Heart right ventricle (tissue), 16 donors: ENCODE measurements at places on chromosomes 5 and 9. TPM values are rescaled to one million over a fixed set of nuclear protein-coding genes. Genes with fewer than 3 reads are reported as not detected.

DNA sequence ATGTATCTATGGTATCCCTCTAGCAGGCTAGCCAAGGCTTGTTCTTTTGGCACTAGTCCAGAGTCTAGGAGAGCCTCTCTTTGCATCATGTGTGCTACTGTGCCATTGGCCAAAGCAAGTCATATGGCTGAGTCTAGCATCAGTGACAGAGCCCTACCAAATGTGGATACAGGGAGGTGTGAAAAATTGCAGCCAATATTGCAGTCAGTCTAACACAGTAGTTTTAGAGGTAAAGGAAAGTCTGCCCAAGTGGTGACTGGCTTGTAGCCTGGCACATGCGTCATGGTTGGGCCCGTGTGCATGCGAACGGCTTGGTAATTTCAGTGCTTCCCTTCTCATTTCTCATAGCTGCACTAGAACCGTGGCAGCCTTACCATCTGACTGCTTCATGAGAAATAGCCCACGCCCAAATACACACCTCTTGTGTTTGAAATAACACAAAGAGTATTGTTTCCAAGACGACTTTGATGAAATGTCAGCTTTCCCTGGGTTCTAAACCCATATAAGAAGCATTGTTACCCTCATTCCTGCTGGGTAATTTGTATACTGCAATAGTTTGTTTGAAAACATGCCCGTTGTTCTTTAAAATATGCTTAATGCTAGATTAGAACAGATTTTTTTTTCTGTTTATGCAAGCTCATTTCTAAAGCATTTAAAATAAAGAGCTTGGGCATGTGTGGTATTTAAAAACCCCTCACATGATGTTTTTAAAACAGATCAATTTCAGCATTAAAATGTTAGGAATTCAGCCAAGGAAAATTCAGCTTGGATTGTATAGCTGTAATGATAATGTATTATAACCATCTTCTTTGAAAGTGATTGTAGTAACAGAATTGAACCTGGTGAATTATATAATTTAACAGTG lies 113.2 kb downstream of the TLE4 start:
- H3K27ac ChIP-seq: no peak overlapping the region
- H3K4me1 ChIP-seq: no peaks in the 10 kb centered on the region
- H3K36me3 ChIP-seq: peaks cover 6% of the 10 kb centered on the region
- no peak for DNase-seq
- H3K27me3 ChIP-seq: no peaks in the 10 kb centered on the region

The CCDC183 gene
- total RNA-seq: 1.8 TPM

GRCh38 chr9:123656565-123656964 lies 273.4 kb downstream of the DENND1A start:
- H3K36me3 ChIP-seq: no peaks in the 10 kb centered on the region
- H3K4me3 ChIP-seq: no peak overlapping the region
- DNase-seq: no peak

- H3K36me3 ChIP-seq: no peaks in the 10 kb centered on the region
- H3K4me1 ChIP-seq: no peaks in the 10 kb centered on the region
- no peak overlapping the region for H3K27ac ChIP-seq
- H3K4me3 ChIP-seq: no peak overlapping the region
Measured at GRCh38 chr5:68148096-68148495, 67.5 kb upstream of the PIK3R1 start.

The PKN3 gene
- total RNA-seq: 4.5 TPM

The CNTNAP3 gene
- total RNA-seq: 13.2 TPM

DNA sequence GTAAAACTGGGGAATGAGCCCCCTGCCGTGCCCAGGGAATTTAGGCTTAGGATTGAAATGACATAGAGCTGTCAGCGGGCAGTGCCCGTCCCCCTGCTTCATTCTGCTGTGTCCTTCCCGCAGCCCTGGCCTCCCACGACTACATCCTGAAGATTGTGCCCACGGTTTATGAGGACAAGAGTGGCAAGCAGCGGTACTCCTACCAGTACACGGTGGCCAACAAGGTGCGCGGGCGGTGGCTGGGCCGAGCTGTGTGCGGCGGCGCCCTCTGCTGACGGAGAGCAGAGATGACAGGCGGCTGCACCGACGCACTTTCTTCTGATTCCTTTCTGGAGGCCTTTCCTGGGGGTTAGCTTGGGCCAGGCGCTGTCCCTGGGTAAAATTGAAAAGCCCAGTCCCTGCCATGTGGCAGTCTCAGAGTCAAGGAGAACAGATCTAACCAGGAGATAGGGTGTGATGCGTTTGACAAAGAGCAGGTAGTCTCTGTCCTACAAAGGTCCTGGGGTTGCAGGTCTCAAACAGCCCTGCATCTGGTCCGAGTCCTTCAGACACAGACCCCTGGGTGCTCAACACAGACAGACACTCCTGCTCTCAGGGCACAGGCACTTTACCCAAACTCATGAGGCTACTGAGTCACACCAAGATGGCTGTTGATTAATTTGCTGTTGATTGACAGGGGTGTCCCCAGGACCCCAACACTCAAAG lies 26.8 kb upstream of the RPL26L1 start:
- peak; percentile 79 for DNase-seq
- no peak overlapping the region for H3K4me3 ChIP-seq
- H3K27me3 ChIP-seq: no peaks in the 10 kb centered on the region
- H3K27ac ChIP-seq: peak overlapping the region; percentile 72
- H3K4me1 ChIP-seq: peaks cover 19% of the 10 kb centered on the region
- no peaks in the 10 kb centered on the region for H3K36me3 ChIP-seq

The IFNA21 gene
- total RNA-seq: not detected

GRCh38 chr5:173309731-173310130 lies 18.5 kb downstream of the STC2 start:
- peaks cover 20% of the 10 kb centered on the region for H3K4me1 ChIP-seq
- H3K27me3 ChIP-seq: no peaks in the 10 kb centered on the region
- no peak for DNase-seq
- no peak overlapping the region for H3K4me3 ChIP-seq

The ZDHHC21 gene
- 6.5 TPM for total RNA-seq

- no peaks in the 10 kb centered on the region for H3K27me3 ChIP-seq
- peaks cover 4% of the 10 kb centered on the region for H3K4me1 ChIP-seq
- H3K4me3 ChIP-seq: no peak overlapping the region
- no peak for DNase-seq
- H3K27ac ChIP-seq: no peak overlapping the region
Measured at GRCh38 chr9:68798423-68798822, 93.4 kb downstream of the PIP5K1B start.

- H3K27me3 ChIP-seq: no peaks in the 10 kb centered on the region
- H3K36me3 ChIP-seq: no peaks in the 10 kb centered on the region
- no peak overlapping the region for H3K4me3 ChIP-seq
Measured at GRCh38 chr5:58261605-58262004, 198.3 kb downstream of the PLK2 start.

- H3K27me3 ChIP-seq: no peaks in the 10 kb centered on the region
- no peak overlapping the region for H3K4me3 ChIP-seq
- H3K4me1 ChIP-seq: peaks cover 11% of the 10 kb centered on the region
- DNase-seq: no peak
- H3K27ac ChIP-seq: no peak overlapping the region
Measured at GRCh38 chr5:66344544-66344943, 200.4 kb downstream of the SREK1 start.

DNA sequence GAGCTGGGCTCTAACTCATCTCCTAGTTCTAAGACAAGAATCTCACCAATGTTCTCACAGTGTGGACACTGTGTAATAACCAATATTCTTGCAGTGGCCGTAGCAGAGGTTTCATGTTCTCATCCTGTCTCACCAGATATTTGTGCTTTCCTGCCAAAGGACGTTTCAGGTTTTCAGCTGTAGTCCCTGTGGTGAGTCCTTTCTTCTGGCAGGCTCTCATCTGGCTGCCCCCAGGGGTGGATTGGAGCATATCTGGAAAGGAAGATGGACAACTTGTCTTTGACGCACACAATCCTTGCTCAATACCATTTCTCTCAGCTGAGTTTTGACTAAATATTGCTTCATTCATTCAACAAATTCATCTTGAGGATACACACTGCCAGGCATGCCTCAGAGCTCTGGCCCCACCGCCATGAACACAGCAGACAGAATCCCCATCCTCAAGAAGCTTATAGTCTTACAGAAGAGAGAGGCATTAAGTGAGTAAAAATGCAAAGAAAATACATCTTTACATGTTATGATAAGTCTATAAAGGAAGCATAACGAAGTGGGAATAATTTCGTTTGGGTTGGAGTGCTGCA lies 33.8 kb upstream of the NEURL1B start:
- peak overlapping the region; percentile 64 for H3K27ac ChIP-seq
- no peaks in the 10 kb centered on the region for H3K36me3 ChIP-seq
- H3K27me3 ChIP-seq: no peaks in the 10 kb centered on the region
- peak; percentile 67 for DNase-seq
- peaks cover 38% of the 10 kb centered on the region for H3K4me1 ChIP-seq

The PPP2R2B gene
- 0.05 TPM for total RNA-seq

DNA sequence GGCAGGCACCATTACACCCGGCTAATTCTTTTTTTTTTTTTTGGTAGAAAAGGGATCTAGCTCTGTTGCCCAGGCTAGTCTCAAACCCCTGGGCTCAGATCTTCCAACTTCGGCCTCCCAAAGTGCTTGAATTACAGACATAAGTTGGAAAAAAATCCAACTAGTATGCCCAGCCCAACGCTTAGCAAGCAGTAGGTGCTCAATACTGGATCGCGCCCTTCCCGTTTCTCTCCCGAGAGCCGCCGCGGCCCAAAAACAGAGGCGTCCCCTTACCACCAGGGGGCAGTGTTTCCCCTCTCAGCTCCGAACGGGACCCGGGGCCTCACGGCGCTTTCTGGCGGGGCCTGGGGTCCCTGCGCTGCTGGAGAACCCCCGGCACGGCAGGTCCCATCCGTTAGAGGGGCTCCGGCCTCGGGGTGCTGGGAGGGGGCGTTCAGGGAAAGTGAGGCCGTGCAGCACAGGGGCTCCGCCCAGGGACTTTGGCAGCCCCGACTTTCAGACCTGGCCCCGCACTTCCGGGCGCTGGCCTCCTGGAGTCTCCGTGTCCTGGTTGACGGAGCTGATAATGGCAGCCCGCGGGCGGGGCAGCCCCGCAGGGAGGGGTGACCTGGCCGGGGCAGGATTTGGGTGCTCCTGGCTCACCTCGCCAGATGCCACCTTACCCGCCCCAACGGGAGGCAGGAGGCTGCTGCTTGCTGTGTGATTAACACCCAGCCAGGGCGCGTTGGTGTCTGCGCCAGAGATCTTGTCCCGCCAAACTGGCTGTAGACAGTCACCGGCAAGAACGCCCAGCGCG lies 15.2 kb downstream of the PTGES start:
- H3K27ac ChIP-seq: peak overlapping the region; percentile 56
- no peaks in the 10 kb centered on the region for H3K4me1 ChIP-seq
- H3K27me3 ChIP-seq: no peaks in the 10 kb centered on the region
- H3K4me3 ChIP-seq: peak overlapping the region; percentile 84
- no peaks in the 10 kb centered on the region for H3K36me3 ChIP-seq

The ALDOB gene
- total RNA-seq: 1.4 TPM

GRCh38 chr9:69221036-69221435 lies 47.0 kb downstream of the TJP2 start:
- H3K36me3 ChIP-seq: peaks cover 77% of the 10 kb centered on the region
- no peak for DNase-seq
- no peak overlapping the region for H3K4me3 ChIP-seq
- H3K27me3 ChIP-seq: no peaks in the 10 kb centered on the region

DNA sequence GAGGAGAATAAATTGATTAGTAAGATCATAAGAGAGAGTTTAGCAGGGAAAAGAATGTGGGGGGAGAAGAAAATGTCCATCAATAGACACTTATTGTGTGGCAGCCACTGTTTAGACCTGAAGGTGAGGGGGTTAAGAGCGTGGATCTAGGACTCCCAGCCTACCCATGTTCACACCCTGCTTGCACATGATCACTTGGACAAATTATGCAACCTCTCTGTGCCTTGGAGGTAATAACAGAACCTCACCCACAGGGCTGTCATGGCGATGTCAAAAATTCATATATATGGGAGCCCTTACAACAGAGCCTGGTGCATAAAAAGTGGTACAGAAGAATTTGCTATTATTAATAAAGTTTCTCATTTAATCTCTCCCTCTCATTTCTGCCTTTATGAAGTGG lies 86.0 kb upstream of the EQTN start:
- no peaks in the 10 kb centered on the region for H3K36me3 ChIP-seq
- no peak for DNase-seq
- no peaks in the 10 kb centered on the region for H3K4me1 ChIP-seq
- no peak overlapping the region for H3K4me3 ChIP-seq
- H3K27ac ChIP-seq: no peak overlapping the region

- no peak overlapping the region for H3K27ac ChIP-seq
- H3K4me1 ChIP-seq: no peaks in the 10 kb centered on the region
- no peaks in the 10 kb centered on the region for H3K27me3 ChIP-seq
- H3K36me3 ChIP-seq: no peaks in the 10 kb centered on the region
- H3K4me3 ChIP-seq: no peak overlapping the region
- DNase-seq: no peak
Measured at GRCh38 chr5:29061381-29061780, 2023.0 kb upstream of the CDH9 start.

- H3K4me3 ChIP-seq: no peak overlapping the region
- no peaks in the 10 kb centered on the region for H3K27me3 ChIP-seq
- no peak overlapping the region for H3K27ac ChIP-seq
- no peaks in the 10 kb centered on the region for H3K4me1 ChIP-seq
Measured at GRCh38 chr9:117734523-117735314, 30.5 kb downstream of the TLR4 start.

GRCh38 chr5:118956727-118957126 lies 31.6 kb downstream of the DTWD2 start:
- no peaks in the 10 kb centered on the region for H3K36me3 ChIP-seq
- no peaks in the 10 kb centered on the region for H3K4me1 ChIP-seq
- no peak for DNase-seq
- H3K27ac ChIP-seq: no peak overlapping the region
- H3K4me3 ChIP-seq: no peak overlapping the region

DNA sequence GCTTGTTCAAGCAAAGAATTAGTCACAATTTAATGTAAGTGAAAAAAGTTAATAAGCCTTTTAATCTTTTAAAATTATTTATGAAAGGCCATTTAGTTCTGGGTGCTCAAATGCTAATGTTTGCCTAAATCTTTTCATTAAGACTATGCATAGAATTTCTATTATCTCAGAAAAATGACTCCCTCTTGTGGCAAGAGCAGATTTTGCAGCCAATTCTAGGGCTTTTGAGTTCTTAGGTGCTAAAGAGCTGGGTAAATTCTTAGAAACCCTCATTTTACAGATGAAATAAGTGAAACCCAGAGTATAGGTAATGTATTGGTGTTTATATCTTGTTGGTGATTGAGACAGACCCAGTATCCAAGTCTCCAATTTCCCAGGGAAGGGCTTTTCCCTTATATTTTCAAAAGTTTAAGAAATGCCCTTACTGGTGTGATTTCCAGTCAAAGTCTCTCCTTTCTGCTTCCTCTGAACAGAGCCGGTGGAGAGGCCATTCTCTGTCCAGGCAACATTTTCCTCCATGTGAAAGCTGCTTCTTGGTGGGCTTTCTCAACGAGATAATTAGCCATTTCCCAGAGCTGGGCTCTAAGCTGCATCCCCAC lies 24.1 kb upstream of the PCSK5 start:
- DNase-seq: peak; percentile 56
- no peak overlapping the region for H3K27ac ChIP-seq
- H3K4me3 ChIP-seq: no peak overlapping the region
- H3K36me3 ChIP-seq: no peaks in the 10 kb centered on the region

DNA sequence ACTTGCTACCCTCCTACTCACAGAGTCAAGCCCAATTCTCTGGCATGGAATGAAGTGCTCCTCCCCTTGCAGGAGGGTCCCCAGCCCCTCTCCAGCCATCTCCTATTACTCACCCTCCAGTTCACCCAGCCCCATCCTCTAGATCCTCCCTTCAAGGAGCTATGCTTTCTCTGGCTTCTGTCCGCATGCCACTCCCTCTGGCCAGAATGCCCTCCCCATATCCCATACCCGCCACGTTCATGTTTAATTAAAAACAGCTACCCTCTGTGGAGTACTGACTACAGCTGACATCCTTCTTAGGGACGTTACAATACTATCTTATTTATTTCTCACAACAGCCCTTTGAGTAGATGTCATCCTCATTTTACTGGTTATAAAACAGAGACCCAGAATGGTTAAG lies 3.0 kb downstream of the F2R start:
- H3K4me1 ChIP-seq: peaks cover 22% of the 10 kb centered on the region
- peaks cover 10% of the 10 kb centered on the region for H3K27me3 ChIP-seq
- peak overlapping the region; percentile 32 for H3K27ac ChIP-seq
- no peak overlapping the region for H3K4me3 ChIP-seq

The FABP6 gene
- total RNA-seq: 2.5 TPM
